Spleen (tissue), 13 donors: ENCODE measurements at places on chromosomes 6 and 20. TPM values are rescaled to one million over a fixed set of nuclear protein-coding genes. Genes with fewer than 3 reads are reported as not detected.

CLDN20 gene
- not detected for polyA plus RNA-seq

B3GALT4 gene
- polyA plus RNA-seq: 13.5 TPM

RUNX2 gene
- polyA plus RNA-seq: 1.8 TPM

LEMD2 gene
- 60.8 TPM for polyA plus RNA-seq

MUCL3 gene
- not detected for polyA plus RNA-seq

METTL24 gene
- polyA plus RNA-seq: not detected

NRSN1 gene
- 0.03 TPM for polyA plus RNA-seq

SPDEF gene
- polyA plus RNA-seq: 0.13 TPM

TRIM15 gene
- polyA plus RNA-seq: not detected

PNPLA1 gene
- 0.05 TPM for polyA plus RNA-seq

FOXS1 gene
- polyA plus RNA-seq: 1.9 TPM

SYCP2L gene
- 0.06 TPM for polyA plus RNA-seq

DSE gene
- polyA plus RNA-seq: 9.4 TPM

FNDC11 gene
- polyA plus RNA-seq: 1.8 TPM

TTBK1 gene
- polyA plus RNA-seq: 0.07 TPM

CALHM4 gene
- not detected for polyA plus RNA-seq

SERAC1 gene
- 2.2 TPM for polyA plus RNA-seq

RNF39 gene
- polyA plus RNA-seq: not detected

SLC17A3 gene
- polyA plus RNA-seq: not detected

GNMT gene
- 1.4 TPM for polyA plus RNA-seq

CD109 gene
- polyA plus RNA-seq: 0.45 TPM

HCRTR2 gene
- not detected for polyA plus RNA-seq

CBLN4 gene
- polyA plus RNA-seq: 0.03 TPM

CPXM1 gene
- polyA plus RNA-seq: 0.41 TPM

PLAGL1 gene
- 7.1 TPM for polyA plus RNA-seq

HLA-DPA1 gene
- polyA plus RNA-seq: 352 TPM

ADTRP gene
- 2.0 TPM for polyA plus RNA-seq

ATP9A gene
- polyA plus RNA-seq: 1.2 TPM

CGA gene
- not detected for polyA plus RNA-seq

OVOL2 gene
- polyA plus RNA-seq: not detected

ESR1 gene
- polyA plus RNA-seq: 0.50 TPM

FRS3 gene
- polyA plus RNA-seq: 6.2 TPM

MCCD1 gene
- polyA plus RNA-seq: not detected

RAET1L gene
- polyA plus RNA-seq: not detected

GRM1 gene
- polyA plus RNA-seq: under 0.01 TPM

RREB1 gene
- 3.2 TPM for polyA plus RNA-seq

KCNK16 gene
- polyA plus RNA-seq: not detected

SLC32A1 gene
- not detected for polyA plus RNA-seq

MYLIP gene
- 12.5 TPM for polyA plus RNA-seq

PDCD2 gene
- polyA plus RNA-seq: 58.4 TPM
